ENCODE measurements at places on chromosomes 2 and 18.

GRCh38 chr18:77651441-77651840, 401.8 kb downstream of the GALR1 start:
- DNase-seq, result no peak

- DNase-seq, result no peak
These were observed 757.8 kb downstream of the TRIB2 start for GRCh38 chr2:13474538-13474937.

GRCh38 chr2:216792222-216793021, 67.4 kb downstream of the TNP1 start:
- DNase-seq, result peak; percentile 21

GRCh38 chr2:127560931-127561280, 25.4 kb downstream of the MYO7B start:
- DNase-seq, result no peak

GRCh38 chr2:205680067-205680466, 2.2 kb upstream of the NRP2 start:
- peak; percentile 70 for DNase-seq

GRCh38 chr2:191486584-191487320, 191.2 kb upstream of the NABP1 start:
- peak; percentile 72 for DNase-seq

GRCh38 chr2:178306352-178307073, 112.2 kb downstream of the OSBPL6 start:
- peak; percentile 30 for DNase-seq

GRCh38 chr2:164717000-164717803, 95.9 kb upstream of the GRB14 start:
- DNase-seq, result peak; percentile 42

- DNase-seq, result peak; percentile 65
These were observed 12.6 kb downstream of the DRC1 start for GRCh38 chr2:26414311-26414710.

GRCh38 chr18:5295231-5295920, at the start of gene ZBTB14:
ZBTB14 (minus strand) TSS chr18:5295726; CDS start chr18:5293246, 2,480 bp downstream.
- DNase-seq, result peak; percentile 64

DNA sequence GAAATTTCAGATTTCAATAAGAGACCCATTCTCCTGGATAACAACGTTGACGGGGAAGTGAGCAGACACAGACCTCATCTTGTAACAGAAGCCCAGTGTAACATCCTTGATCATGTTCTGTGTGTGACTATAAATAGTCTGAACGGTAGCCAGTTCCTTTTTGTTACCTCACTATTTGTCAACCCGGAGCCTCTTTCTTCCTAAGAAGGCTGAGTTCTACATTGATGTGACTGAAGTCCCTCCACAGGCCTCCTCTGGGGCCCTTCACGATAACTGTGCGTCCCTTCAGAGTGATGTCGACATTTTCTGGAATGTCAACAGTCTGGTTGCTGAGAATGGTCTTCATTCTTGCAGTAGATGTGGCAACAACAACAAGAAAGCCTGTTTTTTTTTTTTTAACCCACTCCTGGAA, 6.3 kb upstream of the PLEKHM3 start:
- peak; percentile 66 for DNase-seq

DNA sequence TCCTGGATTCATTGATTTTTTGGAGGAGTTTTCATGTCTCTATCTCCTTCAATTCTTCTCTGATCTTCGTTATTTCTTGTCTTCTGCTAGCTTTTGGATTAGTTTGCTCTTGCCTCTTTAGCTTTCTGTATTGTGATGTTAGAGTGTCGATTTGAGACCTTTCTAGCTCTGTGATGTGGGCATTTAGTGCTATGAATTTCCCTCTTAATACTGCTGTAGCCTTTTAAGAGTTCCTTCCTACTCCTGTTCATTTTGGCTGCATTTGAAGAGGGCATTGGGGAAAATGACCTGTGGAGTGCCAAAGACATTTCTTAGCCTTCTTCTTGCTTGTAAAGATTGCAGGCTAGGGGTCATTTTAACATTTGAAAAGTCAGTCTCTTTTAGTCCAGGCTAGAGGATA, 463.8 kb upstream of the GCFC2 start:
- no peak for DNase-seq

- DNase-seq, result peak; percentile 66
These were observed 35.7 kb downstream of the MOGAT1 start for GRCh38 chr2:222707102-222707688.

DNA sequence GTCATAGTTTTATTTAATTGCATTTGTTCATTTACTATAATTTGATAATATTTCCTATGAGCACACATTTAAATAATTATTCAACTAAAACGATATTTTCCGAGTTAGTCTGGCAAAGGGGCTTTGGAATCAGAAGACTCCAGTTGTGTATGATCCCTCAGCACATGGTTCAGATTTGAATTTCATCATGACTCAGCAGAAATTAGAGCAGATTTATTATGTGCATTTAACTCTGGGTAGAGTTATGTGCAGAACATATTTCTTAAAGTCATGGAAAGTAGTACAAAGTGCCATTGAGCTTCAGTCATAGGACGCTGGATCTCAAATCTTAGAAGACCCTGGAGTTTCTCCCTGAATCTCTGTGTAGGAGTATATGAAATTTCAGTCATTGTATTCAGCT, 106.7 kb downstream of the ADCYAP1 start:
- no peak for DNase-seq

DNA sequence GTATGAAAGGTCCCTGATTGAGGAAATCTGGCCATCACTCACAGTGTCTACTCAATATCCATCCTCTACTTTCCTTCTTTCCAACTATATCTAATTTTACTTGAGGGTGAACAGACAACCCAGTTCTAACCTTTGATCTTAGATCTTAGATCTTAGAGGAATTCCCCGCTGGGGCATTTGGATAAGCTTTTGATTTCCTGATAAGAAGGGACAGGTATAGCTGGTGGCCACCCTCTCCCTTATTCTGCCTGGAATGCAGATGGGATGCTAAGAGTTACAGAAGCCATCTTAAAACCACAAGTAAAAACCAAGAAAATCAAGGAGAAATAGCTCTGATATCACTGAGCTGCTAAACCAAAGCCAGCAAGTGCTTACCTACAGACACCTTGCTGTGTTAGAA, 77.2 kb upstream of the ACSL3 start:
- no peak for DNase-seq

DNA sequence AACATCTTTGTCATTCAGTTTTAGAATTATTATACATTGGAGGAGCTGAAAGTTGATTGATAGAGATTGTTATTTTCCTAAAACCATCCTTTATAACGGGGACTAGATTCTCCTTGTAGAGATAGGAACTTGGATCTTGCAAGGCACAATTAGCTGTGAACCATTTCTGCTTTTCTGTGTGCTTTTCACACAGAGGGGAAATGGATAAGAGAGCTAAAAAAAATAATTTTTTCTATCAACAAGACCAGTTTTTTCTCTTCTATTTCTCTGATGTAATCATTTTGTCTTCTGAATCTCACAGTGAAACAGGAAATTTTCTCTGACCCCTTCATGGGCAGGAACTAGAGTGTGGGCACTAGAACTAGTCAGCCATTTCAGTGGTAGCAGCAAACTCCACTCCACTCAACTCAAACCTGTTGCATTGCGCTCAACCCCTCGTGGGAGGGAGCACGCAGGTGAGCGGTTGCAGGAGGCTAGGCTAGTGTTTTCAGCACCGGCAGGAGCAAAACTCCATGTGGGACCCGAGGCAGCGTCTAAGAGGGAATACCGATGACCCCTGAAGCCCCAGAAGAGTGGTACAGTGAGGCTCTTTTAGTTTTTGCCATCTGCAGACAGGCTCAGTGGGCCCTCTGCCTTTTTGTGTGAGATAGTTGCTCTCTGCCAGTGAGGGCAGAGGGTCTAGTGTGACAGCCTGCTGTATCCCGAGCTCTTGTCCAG, 24.0 kb upstream of the SLC39A10 start:
- peak; percentile 57 for DNase-seq

GRCh38 chr2:241194811-241195210, 6.3 kb downstream of the ANO7 start:
- no peak for DNase-seq

GRCh38 chr18:50880119-50880465, 1.2 kb downstream of the ME2 start:
- DNase-seq, result no peak

DNA sequence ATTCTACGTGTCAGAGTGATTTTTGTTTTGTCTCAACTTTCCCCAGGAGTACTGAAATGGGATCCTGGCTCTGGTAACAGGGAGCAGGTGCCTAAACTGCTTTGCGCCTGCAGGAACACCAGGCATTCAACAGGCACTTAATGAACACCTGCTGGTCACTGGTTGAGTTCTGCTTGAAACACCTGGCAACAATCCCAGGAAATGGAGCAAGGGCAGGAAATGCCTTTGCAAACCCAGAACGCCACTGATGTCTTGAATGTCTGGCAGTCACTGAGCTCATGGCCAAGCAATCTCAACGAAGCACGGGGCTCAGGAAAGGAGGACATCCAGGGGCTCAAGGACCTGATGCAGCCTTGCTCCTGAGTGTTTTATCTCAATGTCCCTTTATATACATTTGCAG, 360.0 kb upstream of the RAB6C start:
- DNase-seq, result no peak

- DNase-seq, result no peak
These were observed 39.4 kb downstream of the HRH4 start for GRCh38 chr18:24499814-24500213.

GRCh38 chr18:8625461-8626092, 16.3 kb downstream of the RAB12 start:
- DNase-seq, result no peak

DNA sequence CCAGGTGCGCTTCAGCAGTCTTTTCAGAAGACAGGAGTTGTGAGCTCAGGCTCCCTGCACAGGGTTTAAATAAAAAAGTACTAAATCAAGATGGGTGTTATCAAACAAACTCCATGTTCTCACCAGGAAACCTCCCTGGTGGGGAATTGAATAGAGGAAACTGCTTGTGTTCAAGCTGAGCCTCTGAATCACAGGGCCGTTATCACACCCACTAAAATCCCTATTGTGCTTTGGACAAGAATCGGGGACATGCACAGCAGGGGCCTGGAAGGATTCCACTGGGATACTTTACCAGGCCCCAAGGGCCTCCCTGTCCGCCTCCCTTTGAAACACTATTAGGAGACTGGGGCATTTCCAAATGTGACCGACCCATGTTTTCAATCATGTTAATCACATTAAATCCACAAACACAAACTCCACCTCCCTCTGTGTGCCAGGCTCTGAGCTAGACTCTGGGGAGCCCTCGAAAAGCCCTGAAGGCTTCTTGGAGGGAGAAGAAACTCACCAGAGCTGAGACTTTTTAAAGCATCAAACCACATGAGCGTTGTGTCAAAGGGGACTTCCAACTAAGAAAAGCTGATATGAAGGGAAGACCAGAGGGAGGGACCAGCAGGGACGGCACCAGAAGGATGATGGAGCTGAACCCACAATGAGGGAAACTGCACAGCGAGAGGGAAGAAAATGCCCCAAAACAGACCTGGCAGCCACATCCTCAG, 458.7 kb upstream of the ID2 start:
- no peak for DNase-seq

GRCh38 chr18:32771871-32772580, 797 bp downstream of the KLHL14 start:
- DNase-seq, result no peak

- DNase-seq, result peak; percentile 36
These were observed 4.9 kb downstream of the EPAS1 start for GRCh38 chr2:46302005-46302695.

GRCh38 chr18:27235218-27235870, 50.2 kb upstream of the CHST9 start:
- no peak for DNase-seq

- DNase-seq, result no peak
These were observed 68.3 kb downstream of the NBAS start for GRCh38 chr2:15492773-15493325.

GRCh38 chr2:136019306-136019705, 33.9 kb upstream of the DARS1 start:
- DNase-seq, result peak; percentile 93

GRCh38 chr18:37332628-37333420, 232.8 kb downstream of the CELF4 start:
- no peak for DNase-seq

- DNase-seq, result no peak
These were observed 16.6 kb downstream of the IFIH1 start for GRCh38 chr2:162301877-162302276.

- peak; percentile 90 for DNase-seq
These were observed 739.1 kb upstream of the ZEB2 start for GRCh38 chr2:145258903-145259579.

GRCh38 chr2:8754106-8754776, 72.4 kb downstream of the ID2 start:
- no peak for DNase-seq

DNA sequence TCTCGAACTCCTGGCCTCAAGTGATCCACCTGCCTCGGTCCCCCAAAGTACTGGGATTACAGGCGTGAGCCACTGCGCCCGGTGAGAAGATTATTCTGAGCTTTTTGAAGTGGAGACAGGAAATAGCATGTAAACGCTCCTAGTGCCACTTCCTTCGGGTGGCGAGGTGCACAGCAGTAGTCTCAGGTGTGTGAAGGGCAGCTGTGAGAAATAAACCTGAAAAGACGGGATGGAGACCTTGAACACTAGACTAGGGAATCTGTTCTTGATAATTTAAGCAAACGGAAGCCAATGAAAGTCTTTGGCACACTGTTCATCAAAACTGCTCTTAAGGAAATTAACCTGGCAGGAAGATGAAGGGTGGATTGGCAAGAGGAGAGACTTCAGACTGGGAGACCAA, 439 bp upstream of the PLEKHH2 start:
- no peak for DNase-seq

DNA sequence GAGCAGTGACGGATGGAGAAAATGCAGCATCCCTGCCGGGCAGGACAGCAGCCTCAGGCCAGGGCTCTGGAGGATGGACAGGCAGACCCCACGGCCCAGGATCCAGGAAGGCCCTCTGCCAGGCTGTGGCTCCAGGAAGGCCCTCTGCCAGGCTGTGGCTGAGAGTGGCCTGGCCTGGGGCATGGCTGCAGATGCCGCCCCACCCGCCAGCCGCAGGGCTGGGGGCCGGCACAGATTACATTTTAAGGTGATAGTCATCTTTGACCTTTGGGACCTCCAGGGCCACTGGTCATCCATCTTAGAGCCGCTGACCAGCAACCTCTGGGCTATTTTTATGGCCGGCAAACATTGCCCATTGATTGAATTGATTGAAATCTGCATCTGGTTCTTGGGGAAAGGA, 98.0 kb upstream of the BOD1L2 start:
- DNase-seq, result no peak

- DNase-seq, result no peak
These were observed 140.6 kb downstream of the FAM124B start for GRCh38 chr2:224261326-224261725.

GRCh38 chr2:189366349-189366748, 74.9 kb upstream of the WDR75 start:
- DNase-seq, result no peak

DNA sequence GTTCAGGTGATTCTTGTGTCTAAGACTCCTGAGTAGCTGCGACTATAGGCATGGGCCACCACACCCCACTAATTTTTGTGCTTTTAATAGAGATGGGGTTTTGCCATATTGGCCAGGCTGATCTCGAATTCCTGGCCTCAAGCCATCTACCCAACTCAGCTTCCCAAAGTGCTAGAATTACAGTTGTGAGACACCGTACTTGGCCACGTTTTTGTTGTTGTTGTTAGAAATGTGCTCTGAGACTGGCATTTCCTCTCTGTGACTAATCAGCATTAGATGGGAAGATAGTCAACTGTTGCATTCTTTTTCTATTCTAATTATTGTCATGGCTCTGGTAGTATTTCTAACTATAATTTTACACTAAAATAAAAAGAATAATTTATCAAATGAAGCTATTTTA, 191.7 kb downstream of the CAMKMT start:
- DNase-seq, result no peak

- no peak for DNase-seq
These were observed 348.1 kb downstream of the SOCS6 start for GRCh38 chr18:70636991-70637390.

- DNase-seq, result peak; percentile 94
These were observed 39.2 kb downstream of the GRHL1 start for GRCh38 chr2:9990736-9991135.

All from inflammatory macrophage treated with lipopolysaccharide for 4 hours (primary cell).